Fibroblast of lung (primary cell): ENCODE measurements at places on chromosomes 5 and 9.
A peak's percentile ranks its signal among the peaks of the same experiment; 100 is the strongest.

DNA sequence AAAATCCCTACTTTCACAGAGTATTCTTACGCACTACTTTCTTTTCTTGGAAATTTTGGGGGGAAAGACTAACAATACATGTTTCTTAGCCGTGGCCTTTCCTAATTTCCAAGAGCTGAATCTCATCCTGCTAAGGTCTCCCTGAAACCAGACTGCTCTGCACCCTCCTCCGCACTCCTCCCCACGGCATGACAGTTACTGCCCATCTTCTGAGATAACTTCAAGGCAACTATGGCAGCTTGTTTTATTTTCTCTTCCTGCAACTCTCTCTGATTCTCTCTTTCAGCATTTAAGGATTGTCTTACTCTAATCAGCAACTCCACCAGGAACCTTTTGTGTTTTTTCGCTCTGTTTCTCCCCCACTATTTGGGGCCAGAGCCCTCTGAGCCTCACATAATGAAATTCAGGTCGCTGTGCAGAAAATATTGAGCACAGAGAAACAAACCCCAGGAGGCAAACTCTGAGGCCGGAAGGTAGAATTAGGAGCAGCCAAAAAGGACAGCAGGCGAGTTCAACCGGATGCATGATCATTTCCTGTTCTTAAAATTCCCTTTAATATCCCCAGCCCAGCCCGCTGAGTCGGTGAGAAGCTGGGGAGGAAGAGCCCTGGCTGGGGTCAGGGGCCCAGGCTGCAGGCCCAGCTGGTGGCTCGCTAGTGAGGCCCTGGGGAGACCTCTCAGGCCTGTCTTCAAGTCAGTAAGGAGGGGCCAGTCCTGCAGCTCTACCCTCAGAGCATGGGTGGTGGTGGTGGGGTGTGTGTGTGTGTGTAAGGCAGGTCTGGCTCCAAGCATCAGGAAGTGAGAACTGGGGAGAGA lies 213.6 kb upstream of the S1PR3 start:
- no peak overlapping the region for H3K4me3 ChIP-seq
- DNase-seq = peak; percentile 42
- H3K4me1 ChIP-seq = peaks cover 40% of the 10 kb centered on the region
- peak overlapping the region; percentile 23 for H3K27ac ChIP-seq

- no peak for DNase-seq
- H3K4me3 ChIP-seq = no peak overlapping the region
- no peaks in the 10 kb centered on the region for H3K36me3 ChIP-seq
- H3K27me3 ChIP-seq = no peaks in the 10 kb centered on the region
These were observed 149.0 kb upstream of the FST start for GRCh38 chr5:53331463-53331862.

DNA sequence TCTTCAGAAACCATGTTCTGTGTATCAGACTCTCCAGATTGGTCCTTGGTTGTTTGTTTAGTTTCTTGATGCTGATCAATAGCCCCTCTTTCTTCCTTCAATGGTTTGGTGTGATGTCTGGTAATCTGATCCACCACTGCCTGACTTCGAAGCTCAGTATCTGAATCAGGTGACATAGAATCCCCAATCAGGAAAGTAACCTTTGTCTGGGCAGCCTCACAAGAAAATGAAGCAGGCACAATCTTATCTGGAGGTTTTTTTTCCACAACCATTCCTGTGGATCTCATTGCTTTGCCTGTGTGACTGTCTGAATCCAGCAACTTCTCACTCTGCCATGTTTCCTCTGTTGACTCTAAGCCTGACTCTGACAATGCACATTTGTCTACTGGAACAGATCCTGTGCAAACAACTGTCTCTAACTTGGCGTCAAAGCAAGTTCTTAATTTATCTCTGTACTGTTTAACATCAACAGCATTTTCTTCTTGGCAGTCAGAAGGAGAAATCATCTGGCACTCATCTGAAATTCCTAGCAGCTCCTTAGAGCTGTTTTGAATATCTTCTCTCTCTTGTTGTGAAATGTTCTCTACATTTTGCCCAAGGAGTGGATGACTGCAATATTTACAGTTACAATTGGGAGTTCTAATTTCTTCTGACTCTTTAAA lies 37.1 kb upstream of the RAPGEF6 start:
- peak overlapping the region; percentile 73 for H3K27ac ChIP-seq
- no peaks in the 10 kb centered on the region for H3K27me3 ChIP-seq
- H3K36me3 ChIP-seq = peaks cover 8% of the 10 kb centered on the region
- H3K4me1 ChIP-seq = peaks cover 17% of the 10 kb centered on the region
- DNase-seq = peak; percentile 97

DNA sequence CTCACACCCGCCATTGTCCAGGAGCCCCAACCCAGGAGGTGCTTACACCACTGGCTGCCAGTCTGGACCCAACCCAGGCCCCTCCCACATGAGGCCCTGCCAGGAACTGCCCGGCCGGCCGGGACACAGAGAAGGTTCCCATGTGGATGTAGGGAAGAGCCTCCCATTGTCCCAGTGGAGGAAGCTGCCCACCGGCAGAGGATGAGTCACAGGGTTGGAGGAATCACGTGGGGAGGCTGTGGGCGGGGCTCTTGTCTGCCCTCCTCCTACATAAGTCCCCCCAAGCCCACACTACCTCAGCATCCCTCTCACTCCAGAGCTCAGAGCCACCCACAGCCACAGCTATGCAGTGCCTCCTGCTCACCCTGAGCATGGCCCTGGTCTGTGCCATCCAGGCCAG lies 26.1 kb downstream of the PAEP start:
- no peaks in the 10 kb centered on the region for H3K4me1 ChIP-seq
- no peaks in the 10 kb centered on the region for H3K36me3 ChIP-seq
- H3K27ac ChIP-seq = no peak overlapping the region
- no peaks in the 10 kb centered on the region for H3K27me3 ChIP-seq
- DNase-seq = no peak

DNA sequence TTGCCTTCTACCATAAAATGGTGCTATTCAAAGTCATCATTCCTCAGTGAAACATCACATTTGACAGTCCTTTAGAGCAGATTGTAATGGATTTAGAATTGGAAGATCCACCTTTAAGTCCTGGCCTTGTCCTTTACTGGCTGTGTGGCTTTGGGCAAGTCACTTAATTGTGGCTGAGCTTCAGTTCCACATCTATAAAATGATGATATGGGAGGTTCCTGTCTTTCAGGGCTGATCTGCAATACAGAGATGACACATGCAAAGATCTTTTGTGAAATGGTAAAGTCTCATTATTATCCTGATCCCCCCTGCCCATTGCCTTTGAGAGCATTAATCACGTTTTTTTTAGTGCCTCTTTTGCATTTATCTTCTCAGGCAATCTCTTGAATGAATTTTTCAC lies 58.2 kb downstream of the ZFAND5 start:
- H3K36me3 ChIP-seq = no peaks in the 10 kb centered on the region
- H3K27me3 ChIP-seq = no peaks in the 10 kb centered on the region
- no peaks in the 10 kb centered on the region for H3K4me1 ChIP-seq
- no peak overlapping the region for H3K4me3 ChIP-seq
- no peak overlapping the region for H3K27ac ChIP-seq
- no peak for DNase-seq
